H9 (cell line): ENCODE measurements at places on chromosomes 3 and 15.

- DNase-seq, result peak; percentile 89
Observed at GRCh38 chr3:84547971-84548970, 410.5 kb upstream of the CADM2 start.

GRCh38 chr3:100399341-100400071 lies 1.4 kb downstream of the TOMM70 start:
- no peak for DNase-seq

DNA sequence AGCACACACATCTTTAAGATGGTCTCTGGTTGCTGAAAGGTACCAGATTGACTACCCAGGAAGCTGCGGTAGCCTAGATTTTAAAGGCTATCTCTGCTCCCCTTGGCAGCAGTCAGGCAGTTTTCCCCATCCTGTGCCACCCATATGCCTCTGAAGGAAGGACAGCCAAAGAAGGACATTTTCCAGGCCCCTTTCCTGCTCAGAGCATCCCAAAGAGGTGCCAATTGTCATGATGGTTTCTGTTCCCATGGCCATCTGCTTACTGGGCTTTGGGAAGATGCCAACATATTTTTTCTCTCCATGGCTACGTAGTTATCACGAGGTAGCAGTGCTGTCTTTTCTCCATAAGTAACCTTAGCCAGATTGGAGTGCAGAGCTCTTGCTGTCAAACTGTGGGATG lies 39.7 kb downstream of the UNC13C start:
- no peak for DNase-seq

DNA sequence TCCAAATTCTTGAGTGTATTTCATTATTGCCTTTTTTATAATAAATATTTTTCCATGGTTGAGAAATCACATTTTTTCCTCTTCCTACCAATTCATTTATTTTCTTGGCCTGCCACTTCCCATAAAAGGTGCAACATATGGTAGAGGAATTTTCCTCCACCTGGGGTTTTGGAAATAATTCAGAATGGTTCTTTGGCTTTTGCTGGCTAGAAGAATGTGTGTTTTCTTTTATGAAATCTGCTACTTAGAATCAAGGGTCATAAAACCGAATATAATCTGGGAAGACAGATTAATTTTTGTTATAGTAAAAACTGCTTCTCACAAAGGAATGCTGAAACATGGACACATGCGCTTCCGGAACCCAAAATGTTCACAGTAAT lies 54.0 kb upstream of the POMGNT2 start:
- DNase-seq, result no peak

- DNase-seq, result no peak
Observed at GRCh38 chr3:106673926-106674569, 703.2 kb upstream of the CCDC54 start.

GRCh38 chr15:33419701-33420100 lies 108.9 kb downstream of the RYR3 start:
- no peak for DNase-seq
